ENCODE measurements at places on chromosomes 16 and 17. TPM values are rescaled to one million over a fixed set of nuclear protein-coding genes. Genes with fewer than 3 reads are reported as not detected.

DNA sequence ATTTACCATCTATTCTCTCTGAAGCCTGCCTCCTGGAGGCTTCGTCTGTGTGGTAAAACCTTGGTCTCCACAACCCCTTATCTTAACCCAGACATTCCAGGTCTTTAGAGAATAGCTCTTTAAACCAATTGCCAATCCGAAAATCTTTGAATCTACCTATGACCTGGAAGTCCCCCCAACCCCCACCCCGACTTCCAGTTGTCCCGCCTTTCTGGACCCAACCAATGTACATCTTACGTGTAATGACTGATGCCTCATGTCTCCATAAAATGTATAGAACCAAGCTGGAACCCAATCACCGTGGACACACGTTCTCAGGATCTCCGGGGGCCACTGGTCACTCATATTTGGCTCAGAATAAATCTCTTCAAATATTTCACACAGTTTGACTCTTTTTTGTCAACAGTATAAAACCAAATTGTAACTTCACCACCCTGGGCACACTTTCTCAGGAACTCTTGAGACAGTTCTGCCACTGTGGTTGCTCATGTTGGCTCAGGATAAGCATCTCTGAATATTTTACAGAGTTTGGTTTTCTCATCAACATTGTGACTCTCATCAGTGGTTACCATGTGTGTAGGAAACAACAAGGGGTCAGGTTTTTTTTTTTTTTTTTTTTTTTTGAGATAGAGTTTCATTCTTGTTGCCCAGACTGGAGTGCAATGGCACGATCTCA lies 18.1 kb upstream of the DNAH17 start:
- no peak for DNase-seq

GRCh38 chr16:57388359-57389086 lies 16.0 kb upstream of the CCL17 start:
- no peak for DNase-seq

DNA sequence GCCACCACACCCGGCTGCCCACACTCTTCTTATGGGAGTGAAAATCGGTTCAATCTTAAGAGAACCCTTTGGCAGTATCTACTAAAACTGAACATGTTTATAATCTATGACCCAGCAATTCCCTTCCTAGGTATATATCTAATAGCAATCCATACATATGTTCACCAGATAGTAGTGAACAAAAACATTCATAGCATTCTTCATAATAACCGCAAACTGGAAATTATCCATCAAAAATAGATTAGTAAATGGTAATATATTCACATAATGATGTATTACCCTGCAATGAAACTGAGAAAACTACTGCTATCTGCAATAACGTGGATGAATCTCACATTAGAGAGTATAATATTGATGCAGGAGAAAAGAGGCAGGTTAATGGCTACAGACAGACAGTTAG lies 23.1 kb downstream of the COPRS start:
- no peak for DNase-seq

DNA sequence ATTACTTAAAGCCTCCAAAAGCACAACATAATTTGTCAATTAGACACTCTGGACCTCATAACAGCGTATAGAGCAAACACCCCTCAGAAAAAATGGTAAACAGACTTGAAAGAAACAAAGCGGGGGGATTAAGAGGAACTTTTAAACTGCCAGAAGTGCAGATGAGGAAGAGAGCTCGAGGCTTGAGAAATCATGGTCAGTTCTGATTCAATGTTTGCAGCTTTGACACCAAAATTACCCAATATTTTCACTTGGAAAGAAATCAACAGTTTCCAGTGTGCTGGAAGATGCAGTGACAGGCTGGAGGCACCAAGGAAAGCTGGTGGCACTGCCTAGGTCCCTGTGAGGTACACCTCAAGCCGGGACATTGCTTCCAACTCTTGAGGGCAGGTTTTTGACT lies 180.9 kb upstream of the TOX3 start:
- no peak for DNase-seq

GRCh38 chr17:64692187-64692586 lies 30.1 kb upstream of the SMURF2 start:
- DNase-seq: no peak

Gene NPW
- total RNA-seq: not detected

Gene CES5A
- 0.51 TPM for total RNA-seq

Gene KRTAP1-1
- total RNA-seq: not detected

Data from Right ventricle myocardium inferior (tissue), 1 donor.